ENCODE measurements at places on chromosomes 4 and X.

DNA sequence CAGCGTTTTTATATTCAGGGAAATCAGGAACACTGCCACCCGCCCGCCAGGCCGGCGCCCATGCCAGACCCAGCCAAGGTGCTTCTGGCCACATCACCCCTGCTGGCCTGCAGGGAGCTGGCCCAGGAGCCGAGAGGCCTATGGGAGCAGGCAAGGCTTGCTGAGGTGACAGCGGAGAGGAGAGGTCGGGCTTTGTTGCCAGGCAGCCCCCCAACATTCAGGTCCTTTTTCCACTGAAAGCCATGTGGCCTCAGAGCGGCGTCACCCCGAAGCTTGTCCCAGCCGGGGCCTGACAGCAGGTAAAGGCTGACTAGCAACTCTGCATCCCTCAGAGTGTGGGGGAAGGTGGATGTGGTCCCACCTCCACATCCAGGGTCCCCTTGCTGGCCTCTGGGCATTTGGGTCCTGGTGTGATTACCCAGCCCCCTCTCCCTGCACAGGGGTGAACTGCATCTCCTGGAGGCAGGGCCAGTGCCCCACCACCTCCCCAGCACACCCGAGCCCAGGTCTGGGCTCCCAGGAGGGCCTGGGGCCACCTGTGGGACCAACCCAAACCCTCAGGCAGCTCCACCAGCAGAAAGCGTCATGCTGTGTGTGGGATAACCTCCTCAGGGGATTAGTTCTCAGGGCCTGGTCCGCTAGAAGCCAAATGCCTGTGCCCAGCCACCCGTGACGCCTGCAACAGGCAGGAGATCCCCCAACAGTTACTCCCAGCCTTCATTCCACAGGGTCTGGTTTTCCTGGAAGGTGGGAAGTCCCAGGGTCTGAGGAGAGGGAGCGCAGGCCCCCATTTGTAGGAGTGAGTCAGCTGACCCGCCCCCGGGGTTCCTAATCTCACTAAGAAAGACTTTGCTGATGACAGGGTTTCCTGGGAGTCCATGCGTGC, at the start of gene PDE6B:
TSS of gene PDE6B (plus strand) at position 869 of the 886 bp plus-strand sequence. CDS start 54 bp downstream, outside the sequence.
- DNase-seq: no peak

DNA sequence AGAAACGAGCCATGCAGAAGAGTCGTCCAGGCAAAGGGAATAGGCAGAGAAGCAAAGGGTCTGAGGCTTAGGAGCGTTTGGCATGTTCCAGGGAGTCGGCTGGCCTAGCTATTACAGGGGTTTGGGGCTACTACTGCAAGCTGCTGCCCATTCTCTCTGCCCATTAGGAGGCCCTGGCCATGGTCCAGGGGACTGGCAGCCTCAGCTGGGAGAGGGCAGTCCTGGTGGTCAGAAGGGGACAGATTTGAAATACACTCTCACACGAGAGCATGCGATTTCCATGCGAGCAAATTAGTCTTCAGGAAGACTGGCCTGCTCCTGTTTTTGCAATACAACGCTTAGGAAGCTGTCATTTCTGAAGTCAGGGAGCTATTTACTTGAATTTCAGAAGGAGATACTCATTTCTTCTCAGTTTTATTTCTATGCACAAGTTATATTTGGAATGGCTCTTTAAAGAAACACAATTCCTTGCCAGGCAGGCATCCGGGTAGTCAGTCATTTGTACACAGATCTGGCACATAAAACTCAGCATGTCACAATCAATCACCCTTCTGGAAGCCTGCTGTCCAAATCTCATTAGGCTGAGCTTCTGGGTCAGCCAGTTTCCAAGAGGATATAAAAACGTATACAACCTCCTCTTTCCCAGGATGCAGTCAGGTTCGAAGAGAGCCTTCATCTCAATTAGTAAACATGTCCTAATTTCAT, 27.0 kb downstream of the PROM1 start:
- DNase-seq: no peak

- no peak for DNase-seq
These were observed 11.2 kb upstream of the PLAC8 start for GRCh38 chr4:83125738-83126141.

GRCh38 chr4:69773484-69773883, 13.1 kb upstream of the SULT1B1 start:
- DNase-seq: no peak

- DNase-seq: no peak
These were observed 287.5 kb downstream of the CAMK2D start for GRCh38 chr4:113474017-113474416.

GRCh38 chrX:618761-619450, 11.7 kb upstream of the SHOX start:
- no peak for DNase-seq

DNA sequence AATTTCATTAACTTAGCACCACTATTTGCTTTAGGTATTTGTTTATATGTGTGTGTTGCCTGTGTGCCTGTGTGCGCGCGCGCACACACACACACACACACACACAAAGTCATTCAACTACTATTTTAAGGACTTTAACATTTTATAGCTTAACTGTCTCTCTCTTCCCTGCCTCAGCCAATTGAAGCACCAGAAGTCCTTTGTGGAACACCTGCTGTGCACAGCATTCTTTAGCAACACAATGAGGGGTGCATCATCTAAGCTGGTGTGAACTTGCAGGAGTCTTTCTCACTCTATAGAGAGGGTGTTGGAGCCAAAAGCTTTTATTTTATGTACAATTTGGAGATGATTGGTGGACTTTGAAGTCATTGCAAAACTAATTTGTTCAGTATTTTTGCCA, 31.3 kb downstream of the SLIT2 start:
- no peak for DNase-seq

GRCh38 chr4:73859614-73860088, 6.6 kb downstream of the PF4V1 start:
- no peak for DNase-seq

DNA sequence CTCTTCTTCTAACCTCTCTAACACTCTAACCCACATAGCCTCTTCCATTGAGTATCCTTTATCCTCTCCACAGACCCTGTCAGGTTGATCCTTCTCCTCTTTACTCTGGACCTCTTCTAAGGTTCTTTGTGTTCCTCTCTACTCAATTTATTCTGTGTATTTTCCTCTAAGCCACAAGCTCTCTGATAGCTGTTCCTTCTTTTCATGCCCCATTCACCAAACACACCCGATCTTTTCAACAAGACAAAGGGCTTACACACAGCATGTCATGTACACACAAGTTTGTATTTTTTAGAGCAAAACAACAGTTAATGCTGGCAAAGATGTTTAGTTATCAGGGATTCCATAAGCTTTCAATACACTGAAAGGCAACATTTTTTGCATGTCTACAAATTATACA, 1.9 kb downstream of the SPIN2B start:
- DNase-seq: no peak

- no peak for DNase-seq
These were observed 353.8 kb downstream of the EPHA5 start for GRCh38 chr4:65316534-65316933.

GRCh38 chrX:69317721-69318120, 152.5 kb upstream of the PJA1 start:
- DNase-seq: no peak

GRCh38 chr4:182853731-182854330, 63.4 kb downstream of the DCTD start:
- DNase-seq: no peak

GRCh38 chrX:46279925-46280313, 265.3 kb downstream of the ZNF674 start:
- DNase-seq: no peak

DNA sequence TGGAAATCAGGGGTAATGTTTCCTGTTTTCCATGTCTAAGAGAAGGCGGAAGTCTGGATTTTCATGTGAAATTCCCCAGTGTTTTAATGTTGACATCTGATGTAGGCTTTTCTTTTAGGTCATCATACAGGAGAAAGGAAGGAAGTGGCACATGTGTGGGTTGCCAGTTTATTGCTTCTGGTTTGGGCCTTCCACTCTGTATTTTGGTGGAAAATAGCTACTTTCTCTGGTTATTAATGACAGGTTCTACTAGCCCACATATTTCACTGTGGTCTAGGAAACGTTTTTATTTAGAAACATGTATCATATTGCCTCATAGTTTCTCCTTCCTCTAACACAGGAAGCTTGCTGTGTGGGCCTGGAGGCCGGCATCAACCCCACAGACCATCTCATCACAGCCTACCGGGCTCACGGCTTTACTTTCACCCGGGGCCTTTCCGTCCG, 7.2 kb downstream of the PDHA1 start:
- no peak for DNase-seq

- no peak for DNase-seq
These were observed 52.4 kb downstream of the ENPP6 start for GRCh38 chr4:184165291-184165690.

DNA sequence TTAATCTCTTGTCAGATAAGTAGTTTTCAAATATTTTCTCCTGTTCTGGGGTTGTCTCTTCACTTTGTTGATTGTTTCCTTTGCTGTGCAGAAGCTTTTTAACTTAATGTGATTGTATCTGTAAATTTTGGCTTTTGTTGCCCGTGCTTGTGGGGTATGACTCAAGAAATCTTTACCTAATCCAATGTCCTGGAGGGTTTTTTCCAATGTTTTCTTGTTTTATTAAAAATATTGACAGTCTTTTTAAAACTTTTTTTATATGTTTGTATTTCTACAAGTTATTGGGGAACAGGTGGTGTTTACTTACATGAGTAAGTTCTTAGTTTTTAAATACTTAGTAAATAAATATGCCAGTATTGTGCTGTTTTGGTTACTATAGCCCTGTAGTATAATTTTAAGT, 44.9 kb downstream of the RTL3 start:
- DNase-seq: no peak

- DNase-seq: no peak
These were observed 176.5 kb downstream of the QDPR start for GRCh38 chr4:17335371-17335770.

DNA sequence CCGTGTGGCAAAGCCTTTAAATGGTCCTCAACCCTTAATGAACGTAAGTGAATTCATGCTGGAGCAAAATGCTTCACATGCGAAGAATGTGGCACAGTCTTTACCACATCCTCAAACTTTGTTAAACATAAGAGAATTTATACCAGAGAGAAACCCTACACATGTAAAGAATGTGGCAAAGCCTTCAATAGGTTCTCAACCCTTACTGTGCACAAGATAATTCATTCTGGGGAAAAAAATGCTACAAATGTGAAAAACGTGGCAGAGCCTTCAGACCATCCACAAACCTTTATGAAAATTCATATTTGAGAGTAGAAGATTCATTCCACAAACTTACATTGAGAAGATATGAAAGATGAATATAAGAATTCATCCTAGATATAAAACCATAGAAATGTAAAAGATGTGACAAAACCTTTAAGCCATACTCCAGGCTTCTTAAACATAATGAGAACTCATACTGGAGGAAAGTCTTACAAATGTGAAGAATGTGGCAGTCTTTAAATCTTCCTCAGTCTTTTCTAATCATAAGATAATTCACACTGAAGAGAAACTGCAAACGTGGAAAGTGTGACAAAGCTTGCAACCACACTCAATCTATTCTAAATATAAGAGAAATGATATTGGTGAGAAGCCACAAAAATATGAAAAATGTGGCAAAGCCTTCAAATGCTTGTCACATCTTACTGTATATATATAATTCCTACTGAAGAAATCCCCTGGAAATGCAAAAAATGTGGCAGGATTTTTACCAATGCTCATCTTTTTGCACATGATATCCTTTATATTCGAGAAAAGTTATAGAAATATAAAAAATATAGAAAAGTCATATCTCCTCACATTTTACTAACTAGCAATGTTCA, 36.9 kb downstream of the ZNF141 start:
- DNase-seq: no peak

- no peak for DNase-seq
These were observed 182.8 kb upstream of the MAP3K15 start for GRCh38 chrX:19698122-19698521.

DNA sequence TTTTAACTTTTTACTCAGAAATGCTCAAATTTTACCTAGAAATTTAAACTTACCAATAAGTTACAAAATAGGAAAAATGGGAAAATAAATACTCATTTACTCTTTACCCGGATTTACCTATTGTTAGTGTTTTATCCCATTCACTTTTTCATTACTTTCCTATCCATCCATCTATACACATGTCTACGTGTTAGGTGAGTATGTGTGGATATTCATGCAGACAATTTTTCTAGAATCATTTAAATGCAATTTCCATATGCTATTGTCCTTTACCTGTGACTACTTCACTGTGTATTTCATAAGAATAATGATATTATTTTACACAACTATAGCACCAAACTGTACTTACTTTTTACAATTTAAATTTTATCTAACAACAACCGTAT, 896.6 kb upstream of the INTU start:
- DNase-seq: no peak

DNA sequence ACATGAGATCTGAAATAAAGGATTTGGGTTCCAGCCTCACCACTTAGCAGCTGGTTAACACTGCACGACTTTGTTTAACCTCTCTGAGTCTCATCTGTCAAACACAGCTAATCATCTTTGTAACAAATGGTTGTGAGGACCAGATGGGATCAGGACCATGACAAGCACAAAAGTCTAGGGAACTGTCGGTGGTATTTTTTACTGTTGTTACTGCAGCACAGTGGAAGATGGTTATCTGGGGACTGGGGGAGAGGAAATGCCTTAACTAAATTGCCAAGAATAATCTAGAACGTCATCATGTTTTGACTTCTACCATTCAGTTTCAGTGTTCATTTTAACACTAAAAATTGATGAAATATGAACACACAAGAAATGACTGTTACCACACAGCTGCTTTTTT, 99.5 kb downstream of the ADGRA3 start:
- DNase-seq: no peak

DNA sequence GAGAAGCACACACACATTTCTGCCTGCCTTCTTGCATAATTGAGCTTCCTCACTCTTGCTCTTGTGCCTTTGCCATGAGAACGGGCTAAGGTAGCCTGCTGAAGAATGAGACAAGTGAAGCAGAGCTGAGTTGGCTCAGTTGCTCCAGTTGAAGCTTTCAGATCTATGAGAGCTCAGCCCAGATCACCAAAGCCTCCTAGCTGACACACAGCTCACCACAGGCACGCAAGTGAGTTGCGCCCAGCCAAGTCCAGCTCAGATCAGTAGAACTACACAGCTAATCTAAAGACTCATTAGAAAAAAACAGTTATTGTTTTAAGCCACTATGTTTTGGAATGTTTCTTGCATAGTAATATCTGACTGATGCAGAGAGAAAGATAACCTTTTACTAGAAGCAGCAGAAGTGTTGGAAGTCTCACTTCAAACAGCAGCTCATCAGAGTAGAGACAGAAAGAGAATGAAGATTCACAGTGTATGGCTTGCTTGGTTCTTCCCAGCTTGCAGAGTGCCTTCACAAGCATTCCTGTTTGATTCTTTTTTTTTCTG, 362.4 kb downstream of the MID1IP1 start:
- DNase-seq: no peak

DNA sequence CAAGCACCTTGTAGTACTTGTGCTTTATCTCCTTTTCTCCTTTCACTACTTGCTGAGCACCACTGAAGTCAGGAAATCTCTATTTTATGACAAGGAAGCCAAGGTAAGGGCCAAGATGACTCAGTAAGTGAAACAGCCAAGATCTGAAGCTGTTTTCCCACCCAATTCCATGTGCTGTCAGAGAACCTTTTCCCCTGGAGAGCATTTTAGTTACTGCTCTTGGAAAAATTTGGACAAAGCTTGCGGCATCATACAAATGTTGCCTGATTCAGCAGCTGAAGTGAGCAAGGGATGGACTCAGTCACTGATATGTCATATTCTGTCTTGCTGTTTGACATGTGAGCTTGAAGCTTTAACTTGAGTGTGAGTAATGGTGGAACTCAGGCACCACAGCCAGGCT, 391.4 kb downstream of the RAB28 start:
- DNase-seq: no peak
